Neural progenitor cell (in vitro differentiated cells): ENCODE measurements at places on chromosomes 6 and 20. TPM values are rescaled to one million over a fixed set of nuclear protein-coding genes. Genes with fewer than 3 reads are reported as not detected.
A peak's percentile ranks its signal among the peaks of the same experiment; 100 is the strongest.

- H3K4me3 ChIP-seq: no peak overlapping the region
- no peaks in the 10 kb centered on the region for H3K27me3 ChIP-seq
- peaks cover 2% of the 10 kb centered on the region for H3K4me1 ChIP-seq
- H3K27ac ChIP-seq: no peak overlapping the region
- H3K36me3 ChIP-seq: no peaks in the 10 kb centered on the region
- DNase-seq: no peak
Measured at GRCh38 chr6:134198093-134198492, 119.8 kb downstream of the SGK1 start.

- peak overlapping the region; percentile 79 for H3K27ac ChIP-seq
- H3K4me3 ChIP-seq: peak overlapping the region; percentile 37
- DNase-seq: peak; percentile 93
- H3K27me3 ChIP-seq: no peaks in the 10 kb centered on the region
Measured at GRCh38 chr6:100281471-100281901, 183.2 kb downstream of the SIM1 start.

- H3K27me3 ChIP-seq: peaks cover 100% of the 10 kb centered on the region
- peak overlapping the region; percentile 58 for H3K4me3 ChIP-seq
- peaks cover 36% of the 10 kb centered on the region for H3K4me1 ChIP-seq
- H3K36me3 ChIP-seq: no peaks in the 10 kb centered on the region
Measured at GRCh38 chr6:6008648-6009421, 2.1 kb upstream of the NRN1 start.

DNA sequence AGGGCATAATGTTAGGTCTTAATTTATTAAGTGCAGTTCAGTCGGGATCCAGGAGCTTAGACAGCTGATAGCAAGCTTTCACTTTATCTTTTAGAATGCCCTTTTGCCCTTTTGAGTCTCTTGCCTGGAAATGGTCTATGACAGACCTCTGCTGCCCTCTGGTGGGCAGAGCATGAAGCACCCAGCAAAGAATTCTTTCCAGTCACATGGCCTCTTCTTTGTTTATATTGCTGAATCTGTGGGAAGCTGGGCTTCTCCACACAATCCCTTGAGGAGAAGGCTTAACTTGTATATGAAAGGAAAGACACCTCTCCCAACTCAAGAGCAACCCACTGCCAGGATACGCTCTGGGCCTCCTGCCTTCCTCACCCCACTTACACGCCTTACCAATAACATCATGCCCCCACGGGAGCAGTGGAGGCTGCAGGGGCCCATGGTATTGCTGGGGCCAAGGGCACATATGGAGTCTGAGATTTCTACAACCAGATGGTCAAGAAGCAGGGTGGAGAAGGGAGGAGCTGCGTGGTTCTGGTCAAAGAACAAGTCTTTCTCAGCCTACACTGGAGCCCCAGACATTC is 20.4 kb downstream of the WFDC3 start:
- no peaks in the 10 kb centered on the region for H3K36me3 ChIP-seq
- H3K4me1 ChIP-seq: peaks cover 4% of the 10 kb centered on the region
- no peak overlapping the region for H3K27ac ChIP-seq

GRCh38 chr20:6708010-6708409 is 59.5 kb upstream of the BMP2 start:
- peak; percentile 41 for DNase-seq
- H3K4me3 ChIP-seq: no peak overlapping the region
- H3K36me3 ChIP-seq: no peaks in the 10 kb centered on the region
- no peak overlapping the region for H3K27ac ChIP-seq

DNA sequence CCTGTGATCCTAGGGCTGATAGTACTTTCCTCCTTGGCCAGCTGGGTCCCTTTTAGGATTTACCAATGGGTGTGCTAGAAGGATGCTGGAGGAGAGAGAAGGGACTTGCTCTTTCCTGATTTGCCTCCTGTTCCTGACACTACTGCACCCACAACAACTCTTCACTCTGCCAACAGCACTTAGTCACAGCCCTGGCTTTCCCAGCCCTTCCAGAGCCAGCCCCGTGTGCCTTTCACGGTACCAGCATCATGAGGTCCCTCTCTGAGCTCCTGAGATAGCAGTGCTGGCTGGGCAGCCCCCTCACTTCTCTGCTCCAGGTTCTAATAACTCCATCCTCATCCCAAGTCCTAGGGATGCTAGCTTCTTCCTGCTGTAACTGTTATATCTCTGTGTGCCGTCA is 80.9 kb downstream of the DNAH8 start:
- H3K4me1 ChIP-seq: peaks cover 17% of the 10 kb centered on the region
- H3K36me3 ChIP-seq: no peaks in the 10 kb centered on the region
- no peak for DNase-seq

DNA sequence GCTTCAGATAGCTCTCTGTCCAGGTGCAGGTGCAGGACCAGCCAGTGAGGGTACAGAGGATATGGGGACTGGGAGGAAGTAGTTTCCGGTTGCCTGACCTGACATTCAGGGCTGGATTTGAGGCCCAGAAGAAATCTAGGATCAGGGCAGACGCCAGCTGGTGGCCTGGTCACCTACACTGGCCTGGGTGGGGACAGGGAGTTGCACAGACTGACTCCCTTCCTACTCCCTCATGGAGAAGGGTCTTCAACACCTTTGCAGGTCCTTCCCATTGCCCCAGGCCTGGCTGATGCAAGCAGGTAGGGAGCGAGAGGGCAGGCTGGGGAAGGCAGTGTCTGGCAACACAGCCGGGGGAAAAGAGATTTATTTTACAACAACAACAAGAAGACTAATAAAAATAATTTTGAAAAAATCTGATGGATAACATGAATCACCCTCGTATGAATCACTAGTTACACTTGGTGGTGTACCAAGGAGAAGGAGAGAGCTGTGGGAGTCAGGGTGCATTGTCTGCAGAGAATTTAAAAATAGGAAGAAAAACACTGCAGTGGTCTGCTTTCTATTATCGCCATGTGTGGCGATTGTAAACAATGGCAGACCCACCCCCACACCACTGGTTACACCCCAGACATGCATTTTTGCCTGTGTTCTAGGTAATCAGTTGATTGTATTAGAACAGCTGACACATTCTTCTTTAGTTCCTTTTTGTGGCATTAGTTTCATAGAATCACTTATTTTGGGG is 62.3 kb upstream of the SNX9 start:
- no peak overlapping the region for H3K4me3 ChIP-seq
- no peaks in the 10 kb centered on the region for H3K36me3 ChIP-seq
- no peak for DNase-seq
- no peaks in the 10 kb centered on the region for H3K27me3 ChIP-seq
- peaks cover under 1% of the 10 kb centered on the region for H3K4me1 ChIP-seq

- no peak for DNase-seq
- peaks cover 6% of the 10 kb centered on the region for H3K36me3 ChIP-seq
- no peaks in the 10 kb centered on the region for H3K27me3 ChIP-seq
- no peak overlapping the region for H3K4me3 ChIP-seq
- H3K4me1 ChIP-seq: no peaks in the 10 kb centered on the region
Measured at GRCh38 chr6:89799756-89800155, 19.8 kb downstream of the MDN1 start.

- peak; percentile 28 for DNase-seq
- no peaks in the 10 kb centered on the region for H3K36me3 ChIP-seq
- H3K27me3 ChIP-seq: peaks cover 43% of the 10 kb centered on the region
- H3K4me3 ChIP-seq: no peak overlapping the region
Measured at GRCh38 chr20:62647521-62648317, 5.4 kb downstream of the SLCO4A1 start.

GRCh38 chr20:53883098-53883911 is 187.1 kb downstream of the BCAS1 start:
- H3K27me3 ChIP-seq: no peaks in the 10 kb centered on the region
- H3K27ac ChIP-seq: no peak overlapping the region
- H3K4me3 ChIP-seq: no peak overlapping the region
- H3K4me1 ChIP-seq: no peaks in the 10 kb centered on the region
- H3K36me3 ChIP-seq: no peaks in the 10 kb centered on the region

GRCh38 chr6:154969796-154970195 is 25.3 kb upstream of the TIAM2 start:
- H3K4me3 ChIP-seq: no peak overlapping the region
- H3K27ac ChIP-seq: no peak overlapping the region
- no peaks in the 10 kb centered on the region for H3K27me3 ChIP-seq
- DNase-seq: no peak
- no peaks in the 10 kb centered on the region for H3K4me1 ChIP-seq
- no peaks in the 10 kb centered on the region for H3K36me3 ChIP-seq

The DACT2 gene
- 0.36 and 5.5 TPM in 2 replicates for total RNA-seq
